Spinal cord (tissue), 10 donors: ENCODE measurements at places on chromosomes 7 and 10. TPM values are rescaled to one million over a fixed set of nuclear protein-coding genes. Genes with fewer than 3 reads are reported as not detected.
A peak's percentile ranks its signal among the peaks of the same experiment; 100 is the strongest.

GRCh38 chr10:122220736-122221135, 50.4 kb upstream of the BTBD16 start:
- no peak for DNase-seq

GRCh38 chr10:66204838-66205237, 721.0 kb upstream of the LRRTM3 start:
- no peak for DNase-seq

The CCDC3 gene
- 65.1 TPM for total RNA-seq

- no peak for DNase-seq
Observed at GRCh38 chr7:34048445-34048844, 143.1 kb downstream of the BMPER start.

GRCh38 chr7:102473271-102473991, 5.3 kb downstream of the POLR2J start:
- DNase-seq = no peak

GRCh38 chr10:122132331-122132755, 138.8 kb upstream of the BTBD16 start:
- no peak for DNase-seq

DNA sequence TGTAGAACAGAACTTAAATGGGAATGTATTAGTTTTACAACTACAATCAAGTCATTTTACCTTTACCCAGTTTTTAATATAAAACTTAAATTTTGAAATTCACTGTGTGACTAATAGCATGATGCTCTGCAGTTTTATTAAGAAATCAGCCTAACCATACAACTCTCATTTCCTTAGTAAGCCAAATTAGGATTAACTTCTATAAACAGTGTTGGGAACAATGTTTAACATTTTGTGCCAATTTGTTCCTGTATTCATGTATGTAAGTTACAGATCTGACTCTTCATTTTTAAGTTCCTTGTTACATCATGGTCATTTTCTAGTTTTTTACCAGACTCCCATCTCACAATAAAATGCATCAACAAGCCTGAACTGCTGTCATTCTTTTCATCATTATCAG, 209.8 kb downstream of the ZEB1 start:
- DNase-seq = no peak

GRCh38 chr7:23017309-23017708, 3.4 kb upstream of the HYCC1 start:
- no peak for DNase-seq

The RADIL gene
- 4.8 TPM for total RNA-seq

DNA sequence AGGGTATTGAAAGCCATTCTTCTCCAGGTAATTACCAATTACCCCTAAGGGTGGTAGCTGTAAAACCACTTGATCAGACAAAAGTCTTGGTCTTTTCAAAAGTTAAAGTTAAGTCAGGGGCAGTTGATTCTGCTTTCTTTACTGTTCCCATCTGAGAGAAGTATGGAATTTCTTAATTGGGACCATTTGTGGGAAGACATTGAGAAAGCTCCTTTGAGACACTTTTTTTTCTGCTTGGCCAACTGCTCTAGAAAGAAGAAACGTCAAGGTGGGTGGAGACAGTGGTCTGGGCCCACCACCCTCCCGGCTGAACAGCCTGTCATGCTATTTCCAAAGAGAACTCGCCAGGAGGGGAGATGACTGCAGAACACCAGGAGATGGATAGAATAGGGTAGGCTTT, 45.3 kb downstream of the WNT2 start:
- DNase-seq = no peak

The SORBS1 gene
- 95.1 TPM for total RNA-seq

The FAM25C gene
- total RNA-seq = not detected

DNA sequence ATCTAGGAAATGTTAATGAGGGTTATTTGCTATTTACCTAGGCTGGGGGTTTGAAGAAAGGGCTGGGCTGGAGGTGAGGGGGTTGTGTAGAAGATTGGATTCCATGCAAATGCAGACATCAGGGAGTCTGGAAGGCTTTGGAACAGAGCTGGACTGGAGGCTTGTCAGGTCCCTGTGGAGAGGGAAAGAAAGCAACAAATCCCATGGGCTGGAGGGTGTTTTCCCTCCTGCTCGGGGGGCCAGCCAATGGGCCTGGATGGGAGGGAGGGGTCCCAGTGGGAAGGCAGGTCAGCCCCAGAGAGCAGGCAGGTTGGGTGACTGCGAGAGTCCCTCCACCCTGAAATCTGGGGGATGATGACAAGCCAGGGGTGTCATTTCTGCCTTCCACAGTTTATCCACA, 431.8 kb downstream of the RPS24 start:
- DNase-seq = no peak

GRCh38 chr7:155003376-155004214, 671 bp upstream of the PAXIP1 start:
- peak; percentile 96 for DNase-seq

DNA sequence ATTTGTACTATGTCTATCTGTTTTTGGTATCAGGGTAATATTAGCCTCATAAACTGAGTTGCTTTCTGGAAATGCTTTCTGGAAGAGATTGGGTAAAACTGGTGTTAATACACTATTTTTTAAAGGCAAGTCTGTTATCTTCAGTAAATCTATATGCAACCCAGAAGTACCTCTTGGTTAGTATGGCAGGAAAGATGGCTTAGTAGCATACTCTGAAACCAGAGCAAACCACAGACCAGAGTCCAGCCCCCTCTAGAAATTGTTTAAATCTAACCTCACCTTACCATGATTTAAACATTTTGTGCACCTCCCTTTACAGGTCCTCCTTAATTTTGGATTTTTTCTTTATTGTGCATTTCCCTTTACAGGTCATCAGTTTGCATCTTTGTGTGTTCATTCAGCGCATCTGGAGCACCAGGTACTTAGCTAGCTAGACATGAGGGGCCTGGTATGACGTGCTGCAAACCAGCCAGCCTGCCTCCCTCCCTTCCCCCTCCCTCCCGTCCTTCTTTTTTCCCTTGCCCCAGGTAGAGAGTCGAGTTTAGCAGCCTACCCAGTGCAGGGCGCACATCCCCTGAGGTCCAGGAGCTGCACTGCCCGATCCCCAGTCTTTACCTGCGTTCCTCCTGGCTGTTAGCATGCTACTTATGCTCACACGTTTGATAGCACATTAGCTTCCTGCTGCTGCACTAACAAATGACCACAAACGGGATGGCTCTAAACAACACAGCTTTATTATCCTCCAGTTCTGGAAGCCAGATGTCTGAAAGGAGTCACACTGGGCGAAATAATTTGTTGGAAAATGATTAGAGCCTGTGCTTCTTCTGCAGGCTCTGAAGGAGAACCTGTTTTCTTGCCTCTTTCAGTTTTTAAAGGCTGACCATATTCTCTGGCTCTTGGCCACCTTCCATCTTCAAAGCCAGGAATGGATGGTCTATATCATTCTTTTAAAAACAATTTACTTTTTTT, 299.9 kb upstream of the HABP2 start:
- no peak for DNase-seq

GRCh38 chr10:93799155-93799708, 41.5 kb downstream of the LGI1 start:
- DNase-seq = no peak

DNA sequence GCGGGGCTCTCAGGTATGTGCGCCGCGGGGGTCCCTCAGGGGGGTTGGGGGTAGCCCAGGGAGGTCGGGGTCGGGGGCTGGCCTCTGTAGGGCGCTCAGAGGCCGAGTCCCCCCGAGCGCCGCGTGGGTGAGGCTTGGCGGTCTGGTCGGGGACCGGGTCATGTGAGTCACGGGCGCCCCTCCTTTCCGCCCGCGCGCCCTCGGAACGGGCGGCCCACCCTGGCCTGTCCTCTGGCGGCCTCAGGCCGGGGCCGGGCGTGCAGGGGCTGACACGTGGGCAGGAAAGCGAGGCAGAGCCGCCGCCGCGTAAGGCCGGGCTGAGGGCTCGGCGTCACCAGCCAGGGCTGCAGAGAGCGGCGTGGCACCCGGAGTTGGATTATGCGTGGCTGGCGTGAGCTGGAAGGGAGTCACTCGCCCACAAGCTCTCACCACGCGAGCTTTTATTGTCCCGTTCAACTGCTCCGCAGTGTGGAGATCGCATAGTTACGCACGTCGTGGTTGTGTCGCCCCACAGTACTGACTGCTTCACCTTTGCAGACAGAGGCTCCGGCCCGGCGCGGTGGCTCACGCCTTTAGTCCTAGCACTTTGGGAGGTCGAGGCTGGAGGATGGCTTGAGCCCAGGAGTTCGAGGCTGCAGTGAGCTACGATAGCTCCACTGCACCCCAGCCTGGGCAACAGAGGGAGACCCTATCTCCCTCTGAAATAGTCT, 385 bp downstream of the SHLD2 start:
- peak; percentile 67 for DNase-seq

DNA sequence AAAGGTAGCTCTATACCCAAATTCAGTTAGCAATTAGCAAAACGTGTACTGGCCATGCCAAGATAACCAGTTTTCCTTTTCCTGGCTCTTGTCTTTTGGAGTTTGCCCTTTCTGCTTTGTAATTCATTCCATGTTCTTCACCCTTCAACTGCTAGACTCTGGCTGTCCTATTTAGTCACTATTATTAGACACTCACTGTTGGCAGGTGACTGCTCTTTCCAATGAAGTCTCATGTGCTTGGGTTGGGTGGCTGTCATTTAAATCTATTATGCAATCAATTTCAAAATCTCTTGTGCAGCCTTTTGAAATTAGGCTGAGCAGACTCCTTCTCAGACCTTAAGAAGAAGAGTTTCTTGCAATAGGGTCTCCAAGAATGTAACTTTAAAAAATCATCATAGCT, 266.5 kb downstream of the GPR158 start:
- DNase-seq = no peak

GRCh38 chr7:67346126-67346525, 349.5 kb downstream of the TYW1 start:
- DNase-seq = no peak

The PHYHIPL gene
- 98.9 TPM for total RNA-seq

The UNC5B gene
- 43.9 TPM for total RNA-seq

- DNase-seq = peak; percentile 95
Observed at GRCh38 chr7:65307651-65308299, 65.9 kb upstream of the ZNF92 start.

DNA sequence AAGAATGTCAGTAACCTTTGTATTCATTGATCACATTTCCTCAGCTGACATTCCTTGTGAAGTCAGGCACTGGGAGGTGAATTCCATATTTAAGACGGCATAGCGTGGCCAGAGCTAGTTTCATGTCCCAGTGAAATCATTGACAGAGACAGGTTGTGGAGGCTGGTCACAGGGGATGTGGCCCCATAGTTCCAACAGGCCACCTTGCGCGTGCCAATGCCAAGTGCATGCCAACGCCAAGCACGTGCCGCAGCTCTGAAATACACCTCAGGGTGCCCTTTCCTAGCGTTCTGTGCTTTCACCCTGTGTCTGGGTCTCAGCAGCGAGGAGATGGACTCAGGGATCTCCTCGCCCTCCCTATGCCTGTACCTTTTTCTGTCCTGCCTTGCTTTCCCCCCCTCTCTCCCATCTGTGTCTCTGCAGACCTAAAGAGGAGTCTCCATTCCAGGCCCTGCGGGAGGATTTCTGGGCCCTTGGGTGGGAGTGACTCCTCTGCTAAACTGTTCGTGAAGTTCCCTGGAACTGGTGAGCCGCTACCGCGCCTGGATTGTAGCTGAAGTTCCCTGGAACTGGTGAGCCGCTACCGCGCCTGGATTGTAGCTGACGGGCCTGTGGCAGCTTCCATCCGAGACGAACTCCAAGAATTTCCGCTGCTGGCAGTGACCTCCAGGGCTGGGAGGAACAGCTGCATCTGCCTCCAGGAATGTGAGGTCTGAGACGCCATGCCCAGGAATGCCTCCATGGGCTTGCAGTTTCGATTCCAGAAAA, 19.7 kb downstream of the AQP1 start:
- DNase-seq = no peak
